ENCODE measurements at places on chromosomes 6 and 20.

DNA sequence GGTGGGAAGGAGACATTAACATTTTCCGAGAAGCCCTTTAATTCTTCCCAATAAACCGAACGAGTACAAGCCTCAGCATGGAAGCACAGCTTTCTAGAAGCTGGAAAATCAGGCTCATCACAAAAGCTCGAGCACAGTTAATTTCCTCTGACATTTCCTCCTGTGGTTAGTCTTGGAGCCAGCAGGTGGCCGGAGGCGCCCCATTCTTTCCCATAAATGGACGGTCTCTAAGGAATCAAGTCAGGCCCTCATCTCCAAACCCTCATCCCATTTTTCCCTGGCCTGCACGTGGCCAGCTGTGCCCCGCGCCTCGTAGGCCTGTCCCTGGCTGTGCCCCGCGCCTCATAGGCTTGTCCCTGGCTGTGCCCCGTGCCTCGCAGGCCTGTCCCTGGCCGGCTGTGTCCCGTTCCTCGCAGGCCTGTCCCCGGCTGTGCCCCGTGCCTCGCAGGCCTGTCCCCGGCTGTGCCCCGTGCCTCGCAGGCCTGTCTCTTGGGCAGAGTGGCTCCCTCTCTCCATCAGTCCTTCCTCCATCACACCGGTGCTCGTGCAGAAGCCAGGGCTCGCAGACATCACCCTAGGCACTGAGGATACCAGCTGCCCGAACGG is 19.7 kb upstream of the NTSR1 start:
- DNase-seq = no peak

- no peak for DNase-seq
Measured at GRCh38 chr6:30626484-30627366, at the start of gene ATAT1. TSS of gene ATAT1 (plus strand) at chr6:30626874.

- DNase-seq = no peak
Measured at GRCh38 chr20:49620364-49621240, 52.7 kb upstream of the PTGIS start.

GRCh38 chr20:8571611-8572010 is 439.5 kb downstream of the PLCB1 start:
- no peak for DNase-seq
